ENCODE measurements at places on chromosomes 6 and 20. TPM values are rescaled to one million over a fixed set of nuclear protein-coding genes. Genes with fewer than 3 reads are reported as not detected.

GRCh38 chr6:139834232-139834631 lies 459.8 kb upstream of the CITED2 start:
- no peaks in the 10 kb centered on the region for H3K36me3 ChIP-seq
- DNase-seq = no peak
- H3K4me1 ChIP-seq = no peaks in the 10 kb centered on the region
- no peak overlapping the region for H3K4me3 ChIP-seq

DNA sequence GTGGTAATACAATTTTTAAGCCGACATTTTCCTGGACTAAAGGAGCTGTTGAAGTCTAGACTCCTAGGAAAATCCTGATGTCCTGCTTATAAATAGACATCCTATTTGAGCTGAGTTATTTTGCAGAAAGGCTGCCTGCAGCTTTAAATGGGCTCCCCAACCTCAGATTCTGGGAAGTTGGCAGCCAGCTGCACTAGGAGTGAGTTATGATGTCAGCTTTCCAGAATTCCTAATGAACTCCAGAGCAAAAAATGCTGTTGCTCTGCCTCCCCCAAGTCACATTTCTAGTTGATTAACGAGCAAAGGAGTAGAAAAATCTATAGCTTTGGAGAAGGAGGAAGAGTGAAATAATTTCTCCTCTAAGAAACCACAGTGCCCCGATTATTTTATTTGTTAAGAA lies 346.3 kb upstream of the SULF2 start:
- H3K36me3 ChIP-seq = no peaks in the 10 kb centered on the region
- no peak overlapping the region for H3K27ac ChIP-seq
- H3K27me3 ChIP-seq = peaks cover 12% of the 10 kb centered on the region
- H3K4me3 ChIP-seq = no peak overlapping the region

Gene MRAP2
- total RNA-seq = not detected

Gene TENT5A
- total RNA-seq = 0.94 TPM
